CD8-positive, alpha-beta memory T cell (primary cell): ENCODE measurements at places on chromosomes 5 and 9. TPM values are rescaled to one million over a fixed set of nuclear protein-coding genes. Genes with fewer than 3 reads are reported as not detected.

IL4 gene
- not detected for polyA plus RNA-seq

DEPDC1B gene
- polyA plus RNA-seq: 0.85 TPM

HBEGF gene
- not detected for polyA plus RNA-seq

PCDHGC4 gene
- not detected for polyA plus RNA-seq

ODF2 gene
- polyA plus RNA-seq: 31.4 TPM

PDZD2 gene
- polyA plus RNA-seq: 0.40 TPM

SLC36A3 gene
- polyA plus RNA-seq: not detected

ADAMTS6 gene
- polyA plus RNA-seq: 0.23 TPM

ANGPTL2 gene
- polyA plus RNA-seq: not detected

MAMDC2 gene
- 0.10 TPM for polyA plus RNA-seq

PCDHA3 gene
- not detected for polyA plus RNA-seq

ALDH1A1 gene
- not detected for polyA plus RNA-seq

PCDHGA5 gene
- not detected for polyA plus RNA-seq

MYMK gene
- polyA plus RNA-seq: not detected

TDRD7 gene
- polyA plus RNA-seq: 8.0 TPM

CAVIN4 gene
- polyA plus RNA-seq: not detected

TMEM174 gene
- polyA plus RNA-seq: not detected

GARIN3 gene
- not detected for polyA plus RNA-seq

LRSAM1 gene
- polyA plus RNA-seq: 9.5 TPM
